ENCODE measurements at places on chromosomes 11 and 22.

DNA sequence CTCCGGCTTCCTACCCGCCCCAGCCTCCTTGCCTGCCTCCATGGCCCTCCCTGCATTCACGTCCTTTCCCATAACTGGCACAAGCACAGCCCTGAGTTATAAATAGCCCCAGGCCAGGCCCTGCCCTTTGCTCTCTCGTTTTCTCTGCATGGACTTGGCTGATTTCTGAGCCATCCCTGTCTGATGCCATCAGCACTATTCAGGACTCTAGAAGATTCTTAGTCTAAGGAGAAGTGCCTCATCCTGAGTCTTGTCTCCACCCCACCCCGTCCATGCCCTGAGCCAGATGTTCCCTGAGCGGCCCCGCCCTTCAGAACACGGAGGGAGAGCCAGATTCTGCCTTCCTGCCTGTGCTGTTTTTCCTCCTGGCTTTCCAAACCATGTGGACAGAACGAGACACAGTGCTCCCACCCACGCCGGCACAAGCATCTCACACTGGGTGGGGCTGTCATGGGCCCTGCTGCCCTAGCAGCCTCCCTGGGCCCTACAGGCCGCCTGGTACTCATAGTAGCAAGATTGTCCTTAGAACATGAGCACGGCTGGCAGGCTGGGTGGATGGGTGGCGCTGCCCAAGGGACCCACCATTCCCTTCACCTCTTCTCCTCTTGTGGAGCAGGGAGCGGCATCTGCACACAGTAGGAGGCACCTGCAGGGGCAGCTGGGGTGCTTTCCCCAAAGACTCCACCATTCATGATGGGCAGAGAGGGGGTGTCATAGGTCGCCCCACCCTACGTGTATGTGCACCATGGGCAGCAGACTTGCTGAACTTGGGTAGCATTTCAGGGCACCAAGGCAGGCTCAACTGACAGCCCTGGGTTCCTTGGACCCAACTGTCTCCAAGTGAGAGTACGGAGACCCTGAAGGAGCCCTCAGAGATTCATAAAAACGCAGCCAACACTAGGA lies 76.9 kb downstream of the BCR start:
- no peak for DNase-seq

DNA sequence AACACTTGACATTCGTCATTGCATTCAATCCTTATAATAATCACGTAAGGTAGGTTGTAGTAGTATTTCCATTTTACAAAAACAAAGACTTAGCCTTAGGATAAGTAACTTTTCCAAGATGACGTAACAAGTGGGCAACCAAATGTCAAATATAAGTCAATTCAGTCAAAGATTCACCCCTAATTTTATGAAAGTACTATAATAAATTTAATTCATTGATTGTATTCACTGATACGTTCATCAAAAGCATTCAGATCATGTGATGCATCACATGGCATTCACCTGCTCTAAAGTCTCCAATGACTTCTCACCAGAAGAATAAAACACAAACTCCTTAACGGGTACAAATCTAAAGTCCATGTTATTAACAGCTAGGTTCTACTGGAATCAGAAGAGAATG lies 2.1 kb downstream of the KIF18A start:
- no peak for DNase-seq

DNA sequence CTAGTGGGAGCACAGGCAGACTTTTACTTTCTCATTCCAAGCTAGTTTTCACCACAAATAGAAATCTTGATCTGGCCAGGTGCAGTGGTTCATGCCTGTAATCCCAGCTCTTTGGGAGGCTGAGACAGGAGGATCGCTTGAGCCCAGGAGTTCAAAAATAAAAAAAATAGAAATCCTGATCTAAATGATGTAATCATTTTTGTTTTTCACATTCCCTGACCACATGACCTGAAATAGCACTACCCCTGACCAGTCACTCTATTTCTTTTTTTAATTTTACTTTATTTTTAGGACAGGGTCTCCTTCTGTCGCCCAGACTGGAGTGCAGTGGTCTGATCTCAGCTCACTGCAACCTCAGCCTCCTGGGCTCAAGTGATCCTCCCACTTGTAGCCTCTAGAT lies 2.3 kb upstream of the TCN2 start:
- no peak for DNase-seq

DNA sequence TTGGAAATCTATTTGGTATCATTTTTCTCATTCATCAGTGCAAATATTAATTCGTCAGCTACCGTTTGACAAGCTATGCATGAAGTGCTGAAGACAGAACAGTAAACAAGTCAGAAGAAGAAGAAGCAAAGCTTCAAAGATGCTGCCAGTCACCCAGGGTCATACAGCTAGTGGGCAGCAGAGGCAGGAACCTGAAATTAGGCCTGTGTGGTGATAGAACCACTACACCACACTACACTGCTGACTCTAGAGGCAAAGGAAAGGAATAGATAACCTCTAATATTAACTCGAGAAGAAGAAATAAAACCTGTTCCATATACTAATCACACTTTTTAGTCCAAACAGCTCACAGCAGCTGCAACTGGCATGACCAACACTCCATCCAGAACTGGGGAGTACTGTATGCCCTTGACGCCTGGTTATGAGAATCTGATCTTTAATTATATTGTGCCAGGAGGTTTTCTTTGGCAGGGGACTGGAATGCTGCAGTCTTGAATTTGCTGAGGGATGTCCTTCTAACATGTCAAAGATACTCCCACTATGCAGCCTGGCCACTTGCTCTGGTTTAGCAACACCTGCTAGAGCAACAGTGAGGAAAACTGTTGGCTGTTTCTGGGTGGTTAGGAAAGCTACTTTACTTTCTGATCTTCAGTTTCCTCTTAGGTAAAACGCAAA lies 73.0 kb downstream of the PAK1 start:
- DNase-seq = no peak

DNA sequence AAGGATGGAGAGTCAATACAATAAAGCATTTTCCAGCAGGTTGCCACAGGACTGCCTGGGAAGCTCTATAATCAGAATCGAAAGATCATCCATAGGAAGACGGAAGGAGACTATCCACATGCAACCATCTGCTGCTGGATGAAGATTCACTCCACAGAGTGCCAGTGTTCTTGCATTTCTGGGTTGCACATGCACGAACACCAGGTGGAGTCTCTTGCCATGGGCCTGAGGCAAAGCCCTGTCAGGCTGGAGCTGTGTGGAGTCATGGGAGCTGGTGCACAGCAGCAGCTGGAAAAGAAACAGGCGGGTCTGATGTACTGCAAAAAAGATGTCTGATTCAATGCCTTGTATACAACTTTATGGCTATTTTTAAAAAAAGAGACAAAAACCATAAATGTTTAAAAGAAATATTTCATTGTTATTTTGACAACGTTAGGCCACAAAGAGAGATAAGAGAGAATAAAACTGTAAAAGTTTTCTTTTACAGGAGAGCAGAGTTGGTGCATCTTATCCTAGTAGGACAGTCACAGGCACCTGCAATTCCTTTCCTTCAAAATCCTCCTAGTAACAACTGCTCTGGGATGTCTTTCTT lies 12.9 kb upstream of the FAT3 start:
- DNase-seq = no peak

DNA sequence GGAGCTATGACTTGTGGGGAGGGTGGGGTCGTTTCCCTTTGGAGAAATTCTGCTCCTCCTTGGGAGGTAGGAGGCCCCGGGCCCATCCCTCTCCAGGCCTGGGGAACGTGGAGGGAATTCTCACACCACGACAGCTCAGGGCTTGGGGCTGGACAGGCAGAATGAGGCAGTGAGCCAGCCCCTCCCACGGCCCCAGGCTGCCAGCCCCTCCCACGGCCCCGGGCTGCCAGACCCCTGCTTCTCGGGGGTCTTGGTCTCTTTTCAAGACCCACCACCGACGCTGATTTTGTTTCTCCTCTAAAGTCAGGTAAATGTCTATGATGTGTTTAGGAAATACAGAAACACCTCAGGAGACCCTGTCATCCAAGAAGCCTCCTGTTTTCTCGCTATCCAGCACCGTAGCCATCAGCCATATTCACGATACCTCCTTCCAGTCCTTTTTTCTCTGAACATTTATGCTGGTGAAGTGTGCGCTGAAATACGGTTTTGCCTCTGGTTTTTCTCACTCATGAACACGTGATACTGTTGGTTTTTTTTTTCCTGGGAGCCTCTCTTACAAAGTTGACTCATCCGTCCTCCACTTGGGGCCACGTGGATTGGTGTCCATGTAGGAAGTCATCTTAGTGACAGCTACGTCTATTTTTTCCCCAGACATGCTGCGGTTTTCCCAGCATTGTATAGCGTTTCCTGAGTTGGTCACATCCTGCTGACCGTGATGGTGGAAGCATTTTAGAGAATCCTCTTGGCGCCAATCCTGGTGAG lies 1219.6 kb downstream of the BRD1 start:
- no peak for DNase-seq

GRCh38 chr11:102446606-102447005 lies 6.0 kb downstream of the TMEM123 start:
- peak; percentile 53 for DNase-seq

DNA sequence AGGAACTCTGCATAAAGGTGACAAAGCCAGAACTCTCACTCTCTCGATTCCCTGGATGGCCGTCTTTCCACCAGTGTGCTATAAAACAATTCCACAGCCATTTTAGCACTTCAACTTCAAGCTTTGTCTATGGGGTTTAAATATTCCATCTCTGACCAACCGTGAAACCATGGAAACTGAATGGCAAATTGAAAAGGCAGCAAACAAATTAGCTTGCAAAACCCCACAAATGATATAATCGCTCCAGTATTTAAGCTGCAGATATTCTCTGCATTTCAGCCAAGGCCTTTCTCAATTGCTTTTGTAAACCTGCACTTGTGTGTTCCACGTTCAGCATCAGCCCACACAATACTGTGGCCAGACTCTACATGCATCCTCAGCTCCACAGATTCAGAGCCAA lies 131.7 kb upstream of the ISX start:
- no peak for DNase-seq

GRCh38 chr22:20171288-20172140 lies 20.7 kb upstream of the CCDC188 start:
- no peak for DNase-seq

- no peak for DNase-seq
Observed at GRCh38 chr22:36914390-36914752, 943 bp downstream of the CSF2RB start.

GRCh38 chr11:11574373-11575287 lies 47.2 kb downstream of the GALNT18 start:
- no peak for DNase-seq

- no peak for DNase-seq
Observed at GRCh38 chr11:22558664-22559063, 67.0 kb downstream of the FANCF start.

- no peak for DNase-seq
Observed at GRCh38 chr11:17736930-17737817, 2.6 kb downstream of the KCNC1 start.

DNA sequence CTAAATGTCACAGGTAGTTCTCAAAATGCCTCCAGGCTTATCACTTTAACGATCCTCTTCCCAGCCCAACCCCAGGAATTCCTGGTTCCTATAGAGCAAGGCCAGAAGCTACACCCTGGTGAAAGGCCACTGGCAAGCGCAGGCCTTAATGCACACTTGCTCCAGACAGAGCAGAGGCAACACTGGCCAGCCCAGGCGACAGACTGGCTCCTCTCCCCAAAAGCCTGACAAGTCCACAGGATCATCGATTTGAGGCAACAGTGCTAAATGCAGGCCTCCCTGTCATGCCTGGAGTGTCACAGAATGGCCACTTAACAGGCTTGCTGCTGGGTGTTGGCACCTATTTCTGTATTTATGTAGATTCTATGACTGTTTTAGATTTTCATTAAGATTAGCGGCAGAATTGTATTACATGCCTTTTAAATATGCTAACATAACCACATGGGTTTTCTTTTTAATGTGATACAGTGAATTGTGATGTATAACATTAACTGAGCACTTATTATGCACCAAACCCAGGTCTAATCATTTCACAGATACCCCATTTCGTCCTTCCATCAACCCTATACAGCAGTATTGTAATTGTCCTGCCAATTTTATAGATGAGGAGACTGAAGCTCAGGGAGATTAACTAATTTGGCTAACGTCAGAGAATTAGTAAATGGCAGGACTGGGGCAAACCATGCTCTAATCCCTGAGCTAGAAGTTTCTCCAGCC lies 38.6 kb downstream of the PACSIN2 start:
- no peak for DNase-seq

DNA sequence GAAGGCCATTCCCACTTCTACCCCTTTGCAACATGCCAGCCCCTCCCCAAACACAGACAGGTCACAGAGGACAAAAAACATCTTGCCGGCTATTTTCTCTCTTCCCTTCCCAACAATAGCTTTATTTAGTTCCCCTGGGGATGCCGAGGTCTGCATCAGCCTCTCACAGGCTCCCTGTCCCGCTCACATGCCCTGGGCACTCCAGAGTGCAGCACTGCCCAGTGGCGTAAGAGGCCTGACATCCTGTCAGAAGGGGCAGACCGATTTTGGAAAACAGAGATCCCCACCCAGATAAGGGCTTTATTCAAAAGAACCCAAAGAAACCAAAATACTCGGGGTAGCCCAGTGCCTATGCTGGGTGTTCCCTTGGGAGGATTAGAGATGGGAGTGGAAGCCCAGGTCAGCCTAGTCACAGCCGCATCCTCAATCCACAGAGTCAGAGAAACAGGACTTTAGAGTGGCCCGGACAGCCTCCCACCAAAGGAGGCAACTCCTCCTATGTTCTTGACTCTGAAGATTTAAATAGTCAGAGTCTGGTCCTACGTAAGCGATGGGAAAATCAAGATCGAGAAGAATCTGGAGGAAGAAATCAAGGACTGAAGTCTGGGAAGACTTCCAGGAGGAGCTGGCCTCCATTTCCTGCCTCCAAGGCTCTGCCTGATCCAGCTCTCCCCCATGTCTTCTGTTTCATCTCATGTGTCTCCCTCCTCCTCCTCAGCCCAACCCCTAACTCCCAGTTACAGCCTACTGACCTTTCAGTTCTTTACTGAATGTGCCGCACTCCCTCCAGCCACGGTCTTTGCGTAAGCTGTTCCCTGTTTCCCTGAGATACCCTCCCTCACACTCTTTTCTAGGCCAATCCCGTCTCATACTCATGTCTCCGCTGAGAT lies 129.3 kb downstream of the FBXO7 start:
- DNase-seq = no peak

- DNase-seq = no peak
Observed at GRCh38 chr11:120211522-120212258, 858 bp downstream of the OAF start.

- DNase-seq = no peak
Observed at GRCh38 chr11:94583866-94584500, 16.8 kb downstream of the PIWIL4 start.

GRCh38 chr11:44816761-44817160 lies 90.0 kb downstream of the TSPAN18 start:
- DNase-seq = no peak

- DNase-seq = peak; percentile 34
Observed at GRCh38 chr11:72864702-72865655, 50.8 kb downstream of the ATG16L2 start.

- DNase-seq = no peak
Observed at GRCh38 chr11:69461272-69461962, 20.0 kb upstream of the LINC01488 start.

Measured in HS-27A (cell line).